Mononuclear cell (primary cell): ENCODE measurements at places on chromosomes 6 and 20. TPM values are rescaled to one million over a fixed set of nuclear protein-coding genes. Genes with fewer than 3 reads are reported as not detected.

VNN1 gene
- total RNA-seq: 2.7 TPM

RAB44 gene
- total RNA-seq: 1.3 TPM

RAMACL gene
- 0.73 TPM for total RNA-seq

HEY2 gene
- total RNA-seq: 0.10 TPM

NELFE gene
- 47.8 TPM for total RNA-seq

DLK2 gene
- total RNA-seq: 0.31 TPM

EEF1E1 gene
- 25.2 TPM for total RNA-seq

MCHR2 gene
- total RNA-seq: not detected

ZSCAN16 gene
- 10.2 TPM for total RNA-seq

PRIM2 gene
- 11.3 TPM for total RNA-seq

RGS17 gene
- total RNA-seq: not detected

DLL1 gene
- total RNA-seq: 1.8 TPM

ADTRP gene
- total RNA-seq: 32.7 TPM

SUN5 gene
- total RNA-seq: not detected

ZNF318 gene
- 22.9 TPM for total RNA-seq

TREML2 gene
- total RNA-seq: 1.2 TPM

SLC24A3 gene
- total RNA-seq: 1.0 TPM

SIRPD gene
- 0.42 TPM for total RNA-seq

VIP gene
- not detected for total RNA-seq

TUBB2B gene
- total RNA-seq: 0.84 TPM

NOTCH4 gene
- 5.6 TPM for total RNA-seq

SNHG17 gene
- total RNA-seq: 18.6 TPM

IRF4 gene
- total RNA-seq: 41.3 TPM

RHAG gene
- not detected for total RNA-seq

HSPA1B gene
- total RNA-seq: 13.3 TPM

MYT1 gene
- not detected for total RNA-seq

TRIM38 gene
- total RNA-seq: 18.7 TPM
